ENCODE measurements at places on chromosomes 13 and 19.

- peak; percentile 65 for DNase-seq
Observed at GRCh38 chr13:32164622-32165268, 133.2 kb downstream of the FRY start.

GRCh38 chr13:88976466-88976865 is 1305.3 kb downstream of the SLITRK5 start:
- no peak for DNase-seq

DNA sequence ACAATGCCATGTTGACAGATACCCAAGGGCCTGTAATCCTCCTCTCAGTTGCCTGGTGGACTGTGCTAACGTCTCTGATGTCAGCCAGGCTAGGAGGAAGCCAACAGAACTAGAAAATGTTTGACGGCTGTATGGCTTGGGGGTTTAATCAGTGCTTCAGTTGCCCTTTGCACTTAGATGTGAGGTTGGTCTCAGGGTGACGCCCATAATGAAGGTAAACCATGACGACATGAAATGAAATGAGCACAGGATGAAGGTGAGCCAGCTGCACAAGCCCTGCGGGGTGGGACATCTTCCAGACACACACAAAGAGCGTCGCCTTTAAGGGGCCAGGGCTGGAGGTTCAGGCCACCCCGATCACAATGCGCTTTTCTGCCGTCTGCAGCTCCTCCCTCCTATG is 127.2 kb downstream of the CRYL1 start:
- DNase-seq = no peak

- no peak for DNase-seq
Observed at GRCh38 chr19:37999309-38000213, 92.6 kb downstream of the SIPA1L3 start.

DNA sequence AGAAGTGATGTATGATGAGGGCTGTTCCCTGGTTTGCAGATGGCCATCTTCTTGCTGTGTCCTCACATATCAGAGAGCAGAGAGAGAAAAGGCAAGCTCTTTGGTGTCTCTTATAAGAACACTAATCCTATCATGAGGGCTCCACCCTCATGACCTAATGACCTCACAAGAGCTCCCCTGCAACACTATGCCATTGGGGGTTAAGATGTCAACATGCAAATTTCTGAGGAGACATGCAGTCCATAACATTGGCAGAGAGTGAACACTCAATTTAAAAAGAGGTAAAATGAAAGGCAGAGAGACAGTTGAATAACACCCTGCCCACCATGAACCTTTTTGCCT is 10.9 kb downstream of the FAM187B start:
- DNase-seq = peak; percentile 14

- no peak for DNase-seq
Observed at GRCh38 chr19:46452186-46452585, 19.2 kb downstream of the PNMA8A start.

DNA sequence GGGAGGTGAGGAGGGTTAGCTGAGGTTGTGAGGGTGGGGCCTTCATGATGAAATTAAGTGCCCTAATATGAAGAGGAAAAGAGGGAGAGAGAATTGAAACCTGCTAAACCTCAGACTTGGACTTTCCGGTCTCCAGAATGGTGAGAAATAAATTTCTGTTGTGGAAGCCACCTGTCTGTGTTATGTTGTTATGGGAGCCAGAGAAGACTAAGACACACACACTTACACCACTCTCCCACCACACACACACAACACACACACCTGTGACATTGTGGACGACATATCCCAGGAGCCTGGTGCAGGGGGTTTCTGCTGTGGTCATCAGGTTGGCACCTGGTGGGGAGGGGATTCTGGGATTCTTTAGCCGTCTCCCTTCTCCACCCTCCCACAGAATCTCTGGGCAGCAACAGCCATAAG is 14.0 kb downstream of the KLK4 start:
- DNase-seq = no peak
